Hypothalamus (tissue), 51 donors: ENCODE measurements at places on chromosomes 5 and 9.

DNA sequence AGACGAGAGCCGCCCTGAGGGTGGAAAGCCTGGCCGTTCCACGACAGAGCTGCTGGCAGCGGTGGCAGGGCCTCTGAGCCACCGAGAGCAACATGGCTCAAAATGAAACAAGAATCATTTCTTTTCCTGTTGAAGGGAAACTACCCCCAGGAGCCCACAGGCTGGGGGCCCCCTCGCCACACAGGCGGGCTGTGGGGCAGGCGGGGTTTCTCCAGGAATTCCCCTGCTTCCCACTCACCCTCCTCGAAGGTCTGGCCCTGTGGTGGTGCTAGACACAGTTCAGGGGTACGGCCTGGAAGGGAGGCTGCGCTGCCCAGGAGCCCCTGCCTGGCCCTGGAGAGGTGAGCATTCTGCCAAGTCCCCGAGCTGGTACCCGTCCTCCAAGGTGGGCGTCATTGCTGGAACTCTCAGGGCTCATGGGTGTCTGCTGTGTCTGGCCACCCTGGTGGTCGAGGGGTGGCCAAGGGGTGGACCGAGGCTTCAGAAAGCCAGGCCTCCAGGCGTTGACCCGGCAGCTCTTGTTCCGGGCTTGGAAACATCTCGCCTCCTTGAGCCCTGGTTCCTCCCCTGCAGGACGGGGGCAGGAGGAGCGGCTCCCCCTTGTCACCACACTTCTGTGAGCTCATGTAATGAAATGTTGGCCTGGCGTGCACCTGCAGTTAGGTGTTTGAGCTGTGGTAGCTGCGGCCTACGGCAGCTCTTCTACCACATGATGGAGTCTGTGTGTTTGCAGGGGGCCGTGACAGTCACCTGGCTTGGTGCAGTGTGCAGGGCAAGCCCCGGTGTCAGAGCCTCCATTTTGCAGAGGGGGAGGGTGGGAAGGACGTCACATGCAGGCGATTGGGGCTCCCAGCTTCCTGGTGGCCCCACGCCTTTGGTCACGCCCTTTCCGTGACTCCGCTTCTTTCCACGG lies 65.3 kb downstream of the RXRA start:
- DNase-seq: no peak

DNA sequence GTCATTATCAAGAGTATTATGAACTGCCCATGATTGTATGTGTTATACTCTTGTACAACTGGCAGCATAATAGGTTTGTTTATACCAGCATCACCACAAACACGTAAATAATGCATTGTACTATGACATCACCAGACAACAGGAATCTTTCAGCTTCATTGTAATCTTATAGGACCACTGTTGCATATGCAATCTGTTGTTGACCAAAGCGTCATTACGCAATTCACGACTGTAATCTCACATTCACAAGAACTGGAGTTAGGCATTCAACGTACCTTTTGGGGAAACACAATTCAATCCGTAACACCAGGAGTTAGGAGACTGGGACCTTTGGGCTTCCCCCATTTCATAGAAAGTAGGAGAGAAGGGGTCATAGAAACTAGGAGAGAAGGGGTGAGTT lies 20.4 kb upstream of the ARSI start:
- DNase-seq: no peak

- no peak for DNase-seq
Measured at GRCh38 chr9:93126825-93127368, 7.2 kb downstream of the NINJ1 start.

- no peak for DNase-seq
Measured at GRCh38 chr5:12780536-12780935, 876.3 kb upstream of the CTNND2 start.

GRCh38 chr9:137615387-137615871 lies 3.4 kb upstream of the EHMT1 start:
- DNase-seq: no peak

DNA sequence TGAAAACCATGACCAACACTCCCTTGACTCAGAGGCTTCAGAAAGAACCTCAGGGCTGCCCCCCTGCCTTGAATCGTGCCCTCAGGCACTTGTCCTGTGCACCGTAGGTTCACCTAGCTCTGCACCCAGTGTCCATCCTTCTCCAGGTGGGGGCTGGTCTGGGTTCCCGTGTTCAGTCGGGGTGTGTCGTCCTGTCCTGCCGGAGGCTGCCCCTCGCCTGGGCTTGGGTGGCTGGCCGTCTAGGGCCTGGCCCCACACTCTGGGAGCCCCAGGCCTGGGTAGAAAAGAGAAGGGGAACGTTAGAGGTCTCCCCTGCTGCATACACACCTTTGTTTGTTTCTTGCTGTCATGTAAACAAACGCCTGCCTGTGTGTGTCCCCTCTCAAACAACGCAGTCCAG lies 29.3 kb downstream of the CATSPER3 start:
- DNase-seq: no peak

DNA sequence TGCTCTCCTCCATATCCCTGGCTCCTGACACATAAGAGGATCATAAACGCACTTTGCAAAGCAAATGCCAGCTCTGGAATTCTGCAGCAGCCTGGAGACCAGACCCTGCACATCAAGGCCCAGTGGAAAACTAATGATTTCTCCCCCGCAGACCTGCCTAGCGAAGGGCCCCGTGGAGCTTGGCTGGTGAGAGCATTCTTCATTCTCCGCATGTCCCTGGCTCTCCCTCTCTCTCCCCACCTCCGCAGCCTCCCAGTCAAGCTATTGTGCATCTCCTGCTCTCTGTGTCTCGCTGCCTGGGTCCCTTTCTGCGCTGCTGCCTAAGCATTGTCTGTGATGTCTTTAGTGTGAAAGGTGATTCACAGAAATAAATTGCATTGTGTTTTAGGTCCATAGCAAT lies 46.7 kb downstream of the GRIA1 start:
- no peak for DNase-seq

DNA sequence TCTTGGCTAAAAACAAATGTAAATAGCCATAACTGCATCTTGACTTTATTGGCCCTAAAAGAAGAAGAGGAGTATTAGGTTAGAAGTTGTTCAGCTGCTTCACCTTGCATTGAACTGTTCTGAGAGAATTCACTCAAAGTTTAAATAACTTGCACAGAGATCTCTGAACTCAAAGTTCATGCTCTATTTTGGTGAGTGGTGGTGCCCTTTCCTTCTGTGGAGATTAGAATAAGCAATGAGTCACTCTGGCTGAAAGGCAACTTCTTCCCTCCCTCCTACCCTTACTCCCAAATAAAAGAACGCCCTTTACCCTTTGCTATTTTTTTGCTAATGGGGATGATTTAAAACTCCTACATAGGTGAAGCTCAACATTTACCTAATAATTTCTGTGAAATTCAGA lies 48.9 kb downstream of the ERMP1 start:
- no peak for DNase-seq
